ENCODE measurements at places on chromosomes 7 and 10.
A peak's percentile ranks its signal among the peaks of the same experiment; 100 is the strongest.

DNA sequence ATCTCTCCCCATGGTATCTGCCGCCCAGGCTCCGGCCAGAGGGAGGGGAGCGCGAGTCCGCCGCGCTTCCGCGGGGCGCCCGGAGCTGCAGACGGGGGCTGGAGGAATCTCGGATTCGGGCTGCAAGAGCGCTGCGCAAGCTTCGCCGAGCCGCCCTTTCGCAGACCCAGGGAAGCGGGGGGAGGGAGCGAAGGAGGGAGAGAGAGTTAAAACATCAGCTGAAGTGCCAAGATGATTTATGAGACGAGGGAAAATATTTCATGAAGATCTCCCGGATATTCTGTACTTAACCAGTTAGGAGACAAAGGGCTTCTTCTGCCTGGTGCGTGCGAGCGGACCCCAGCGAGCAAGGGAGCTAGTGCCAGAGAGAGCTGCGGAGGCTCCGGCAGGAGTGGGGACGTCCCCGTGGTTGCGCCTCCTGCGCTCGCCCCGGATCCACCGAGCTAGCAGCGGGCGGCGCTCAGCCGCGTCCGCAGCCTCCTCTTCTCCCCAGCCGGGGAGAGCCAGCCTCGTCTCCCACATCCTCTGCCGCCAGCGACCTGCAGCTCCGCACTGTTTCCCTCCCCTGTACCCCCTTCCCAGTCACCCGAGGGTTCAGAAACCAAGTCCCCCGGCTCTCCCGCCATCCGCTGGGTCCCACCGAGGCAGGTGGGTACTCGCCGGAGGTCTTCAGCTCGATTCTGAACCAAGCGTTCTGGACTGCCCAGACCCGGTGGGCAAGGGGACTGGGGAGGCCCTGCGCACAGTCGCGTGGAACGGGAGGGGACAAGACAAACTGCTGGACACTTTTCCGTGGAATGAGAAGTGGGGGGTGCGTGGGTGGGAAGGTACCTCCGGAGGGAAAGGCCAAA, 1.0 kb upstream of the PAX2 start:
- DNase-seq: no peak

DNA sequence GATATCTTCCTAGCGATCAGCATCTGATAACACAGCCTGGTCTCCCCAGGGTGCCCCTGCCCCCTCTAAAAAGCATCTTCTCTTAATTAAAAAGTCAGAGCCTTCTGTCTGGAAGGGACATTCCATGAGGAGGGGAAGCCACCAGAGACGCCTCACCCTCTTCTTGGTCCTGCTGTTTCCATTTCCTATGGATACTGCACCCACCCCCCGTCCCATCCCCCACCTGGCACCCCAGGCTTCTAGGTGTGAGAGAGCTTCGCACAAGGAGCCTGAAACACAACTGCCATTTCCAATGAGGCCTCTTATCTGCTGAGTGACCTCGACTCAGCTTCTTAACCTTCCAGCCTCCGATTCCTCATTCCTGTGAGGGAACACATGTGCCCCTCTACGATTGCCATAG, 51.4 kb downstream of the COL13A1 start:
- DNase-seq: no peak

DNA sequence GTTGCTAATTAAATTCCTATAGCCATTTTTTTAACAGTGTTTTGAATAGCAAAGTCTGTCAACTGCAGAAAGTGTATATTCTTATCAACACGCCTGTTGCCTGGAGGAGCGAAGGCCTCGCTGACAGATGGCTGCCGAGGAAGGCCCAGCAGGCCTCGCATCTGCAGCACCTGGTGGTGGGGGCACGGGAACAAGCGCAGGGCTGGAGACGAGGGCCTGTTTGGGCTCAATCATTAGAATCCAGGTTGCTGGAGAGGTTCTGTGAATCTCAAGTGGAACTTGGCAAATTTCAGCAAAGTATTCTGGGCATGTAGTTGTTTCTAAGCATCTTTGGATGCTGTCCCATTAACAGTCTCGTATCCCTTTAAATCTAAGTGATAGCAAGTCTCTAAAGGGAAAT, 66.1 kb upstream of the FAM204A start:
- DNase-seq: no peak

DNA sequence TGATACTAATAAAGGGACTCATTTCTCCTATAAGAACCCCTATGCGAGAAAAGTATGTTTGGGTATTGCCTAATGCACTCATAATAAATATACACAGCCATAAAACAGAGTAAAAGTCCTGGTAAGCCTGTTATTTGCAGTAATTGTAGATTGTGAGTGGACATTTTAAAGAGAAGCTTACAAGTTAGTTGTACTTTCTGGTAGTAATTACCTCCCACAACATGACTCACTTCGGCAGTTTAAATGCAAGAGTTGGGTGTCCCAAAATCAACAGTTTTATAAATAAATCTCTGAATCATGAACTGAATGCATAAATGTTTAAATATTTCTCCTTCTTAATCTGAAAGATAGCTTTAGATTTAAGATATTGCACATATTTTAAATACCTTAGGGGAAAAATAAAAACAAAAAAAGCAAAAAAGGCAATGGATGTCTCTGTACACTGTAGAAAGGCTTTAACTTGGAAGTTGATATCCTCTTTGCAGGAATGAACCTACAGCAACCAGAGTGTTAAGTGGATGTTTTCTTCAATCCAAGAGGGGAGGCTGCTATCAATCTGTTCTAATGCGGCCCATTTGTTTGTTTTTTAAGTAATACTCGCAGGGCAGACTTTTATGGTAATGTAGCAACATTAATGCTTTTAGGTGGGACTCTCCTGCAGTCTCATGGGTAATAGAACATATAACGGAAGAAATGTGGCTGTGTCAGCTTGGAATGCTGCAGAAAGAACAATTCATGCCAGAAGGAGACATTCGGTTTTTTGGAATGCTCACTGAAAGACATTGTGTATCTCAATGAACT, 57.3 kb upstream of the ZEB1 start:
- DNase-seq: peak; percentile 90

GRCh38 chr10:91271886-91272285, 51.4 kb downstream of the PCGF5 start:
- peak; percentile 83 for DNase-seq

DNA sequence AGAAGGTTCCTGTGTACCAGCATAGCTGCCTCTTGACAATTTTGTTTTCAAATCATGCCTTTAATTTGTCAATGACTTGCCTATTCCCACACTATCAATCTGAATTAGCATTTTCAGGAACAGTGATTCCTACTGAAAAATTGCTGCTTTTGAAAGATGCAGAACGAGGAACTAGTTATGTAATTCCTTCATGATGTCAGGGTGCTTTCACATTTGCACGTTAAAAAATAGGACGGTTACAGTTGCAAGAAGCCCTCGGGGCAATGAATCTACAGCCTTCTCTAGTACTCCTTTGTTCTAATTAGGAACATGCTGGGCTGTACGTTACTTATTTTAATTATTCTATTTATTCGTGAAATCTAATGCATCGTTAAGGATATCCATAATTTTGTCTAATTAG, 253.9 kb downstream of the OTUD1 start:
- no peak for DNase-seq

DNA sequence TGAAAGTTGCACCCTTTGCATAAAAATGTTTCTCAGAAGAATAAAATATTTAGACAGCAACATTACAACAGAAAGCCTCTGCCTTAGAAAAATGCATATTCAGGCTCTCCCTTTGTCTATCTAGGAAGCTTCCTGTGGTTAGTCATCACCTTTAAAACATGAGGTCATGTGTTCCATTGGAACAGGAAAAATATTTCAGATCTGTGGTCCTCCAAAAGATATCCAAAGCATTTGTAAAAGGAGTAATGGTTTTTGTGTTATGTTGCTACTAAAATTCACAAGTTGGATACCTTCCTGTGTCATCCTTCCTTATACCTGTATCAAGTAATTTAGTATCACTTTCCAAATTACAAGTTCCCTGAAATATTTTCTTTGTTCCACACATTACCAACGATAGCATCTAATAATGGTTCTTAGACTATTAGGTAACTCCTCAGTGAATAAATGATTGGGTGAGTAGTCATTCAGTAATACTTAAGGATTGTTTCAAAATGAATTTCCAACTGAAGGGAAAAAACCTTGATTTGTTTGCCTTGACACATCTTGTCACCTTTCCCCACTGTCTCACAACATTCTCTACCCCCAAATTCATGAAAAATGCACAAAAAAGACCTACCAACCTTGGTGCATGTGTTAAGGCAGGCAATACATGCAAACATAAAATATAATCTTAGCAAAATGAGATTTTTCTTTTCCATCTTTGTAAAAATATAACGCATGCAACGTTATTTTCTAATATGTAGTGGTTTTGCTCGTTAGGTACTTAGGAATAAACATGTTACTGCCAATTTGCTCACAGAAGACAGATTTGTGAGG, 19.7 kb upstream of the RHOBTB1 start:
- DNase-seq: peak; percentile 58

- peak; percentile 69 for DNase-seq
These were observed 103.3 kb downstream of the BBS9 start for GRCh38 chr7:33232632-33233145.
